ENCODE measurements at places on chromosomes 11 and 22.

DNA sequence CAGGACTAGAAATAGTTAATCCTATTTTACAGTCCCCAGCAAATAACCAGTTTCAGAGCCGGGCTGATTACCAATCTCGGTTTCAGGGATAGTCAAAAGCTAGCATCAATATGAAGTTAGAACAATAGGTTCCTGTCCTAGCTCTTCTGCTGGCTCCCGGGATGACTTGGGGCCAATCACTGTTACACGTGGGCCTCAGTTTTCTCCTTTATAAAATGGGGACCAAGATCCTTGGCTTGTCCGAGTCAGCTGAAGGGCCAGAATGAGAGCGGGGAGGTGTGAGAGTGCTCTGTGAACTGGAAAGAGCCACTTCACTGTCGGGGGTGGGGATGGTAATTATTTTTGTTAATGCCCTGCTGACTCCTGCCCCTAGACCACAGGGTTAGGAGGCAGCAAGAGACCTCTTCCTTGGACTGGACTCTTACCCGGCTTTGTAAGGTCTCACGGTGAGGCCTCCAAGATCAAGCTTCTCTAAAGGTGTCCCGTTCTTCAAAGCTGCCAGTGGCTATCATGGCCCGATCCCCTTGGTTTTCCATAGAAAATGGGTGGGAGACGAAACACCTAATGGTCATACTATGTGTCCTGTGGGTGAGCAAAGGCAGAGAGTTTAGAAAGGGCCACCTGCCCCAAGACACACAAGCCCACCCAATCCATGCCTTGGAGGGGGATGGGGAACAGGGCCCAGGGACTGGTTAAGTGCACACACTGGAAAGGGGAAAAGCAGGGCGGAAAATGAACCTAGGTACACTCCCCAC, 1.4 kb downstream of the UCP2 start:
- no peak for DNase-seq

GRCh38 chr22:29054251-29054767, 7.3 kb downstream of the C22orf31 start:
- DNase-seq: no peak

GRCh38 chr22:40400159-40400558, 29.8 kb downstream of the SGSM3 start:
- DNase-seq: no peak

DNA sequence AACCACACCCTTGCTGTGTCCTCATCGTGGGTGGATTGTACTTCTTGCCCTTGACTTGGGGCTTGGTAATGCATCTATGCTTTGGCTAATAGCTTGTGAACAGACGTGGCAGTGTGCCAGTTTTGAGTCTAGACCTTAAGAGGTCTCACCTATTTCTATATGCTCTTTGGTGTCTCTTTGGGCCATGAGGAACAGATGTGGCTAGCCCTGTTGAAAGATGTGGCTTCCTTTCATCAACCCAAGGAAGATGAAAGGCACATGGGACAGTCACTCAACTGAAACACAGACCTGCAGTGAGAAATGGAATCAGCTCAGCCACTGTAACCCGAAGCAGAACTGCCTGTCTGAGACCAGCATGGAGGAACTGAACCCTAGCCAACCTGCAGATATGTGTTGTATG, 7.9 kb upstream of the NELL1 start:
- DNase-seq: no peak

GRCh38 chr11:87081358-87081757, 43.6 kb downstream of the TMEM135 start:
- DNase-seq: no peak

- no peak for DNase-seq
These were observed 125.9 kb upstream of the SYT13 start for GRCh38 chr11:45412051-45412471.

GRCh38 chr11:67278939-67279588, 10.0 kb upstream of the ANKRD13D start:
- DNase-seq: no peak

DNA sequence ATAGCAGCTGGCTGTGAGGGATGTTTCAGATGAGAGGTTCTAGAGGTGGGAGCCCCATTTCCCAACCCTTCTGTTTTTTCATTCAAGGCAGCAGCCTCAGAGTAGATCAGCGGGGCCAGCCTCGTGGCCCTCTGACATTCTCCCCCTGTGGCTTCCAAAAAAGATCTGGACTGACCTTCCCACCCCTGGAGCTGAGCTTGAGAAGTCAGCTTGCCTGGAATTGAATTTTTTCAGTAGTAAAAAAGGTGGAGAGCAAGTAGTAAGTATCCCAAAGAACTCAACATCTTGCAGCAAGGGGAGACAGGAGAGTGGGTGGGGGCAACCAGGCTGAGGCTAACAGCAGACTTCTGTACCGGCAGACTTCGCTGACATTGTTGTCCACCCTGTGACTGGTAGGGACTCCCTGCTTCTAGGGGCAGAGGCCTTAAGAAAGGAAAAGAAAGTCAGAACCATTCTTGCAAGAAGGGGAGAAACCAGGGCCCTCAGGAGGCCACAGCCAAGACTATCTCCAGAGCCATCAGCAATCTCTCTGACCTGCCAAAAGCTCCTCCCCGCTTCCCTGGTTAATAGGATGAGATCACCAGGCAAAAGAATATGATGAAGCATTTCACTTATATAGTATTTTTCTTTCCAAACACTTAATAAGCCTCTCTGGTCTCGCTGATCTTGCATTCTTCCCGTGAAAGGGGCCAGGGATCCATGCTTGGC, 2.0 kb upstream of the GRIK4 start:
- no peak for DNase-seq

- DNase-seq: no peak
These were observed 1.7 kb downstream of the CHST1 start for GRCh38 chr11:45663486-45664375.

DNA sequence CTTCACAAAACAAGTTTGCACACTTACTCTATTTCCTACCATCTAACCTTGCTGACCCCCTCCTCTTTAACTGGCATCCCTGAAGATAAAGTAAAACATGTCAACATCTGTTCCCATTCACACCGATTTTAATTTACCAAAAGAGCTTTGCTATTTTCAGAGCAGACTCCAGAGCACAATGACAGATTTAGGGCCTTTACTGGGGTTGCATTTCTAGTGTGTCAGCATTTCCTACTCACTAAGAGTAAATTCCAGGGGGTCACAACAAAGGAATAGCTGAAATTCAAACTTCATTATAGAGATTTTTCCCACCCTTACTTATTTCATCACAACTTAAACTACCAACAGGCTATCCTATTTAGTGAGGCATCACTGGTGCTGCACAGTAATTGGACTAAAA, 60.8 kb downstream of the SOX6 start:
- DNase-seq: no peak

- no peak for DNase-seq
These were observed 15.3 kb downstream of the TTC12 start for GRCh38 chr11:113329725-113330124.

DNA sequence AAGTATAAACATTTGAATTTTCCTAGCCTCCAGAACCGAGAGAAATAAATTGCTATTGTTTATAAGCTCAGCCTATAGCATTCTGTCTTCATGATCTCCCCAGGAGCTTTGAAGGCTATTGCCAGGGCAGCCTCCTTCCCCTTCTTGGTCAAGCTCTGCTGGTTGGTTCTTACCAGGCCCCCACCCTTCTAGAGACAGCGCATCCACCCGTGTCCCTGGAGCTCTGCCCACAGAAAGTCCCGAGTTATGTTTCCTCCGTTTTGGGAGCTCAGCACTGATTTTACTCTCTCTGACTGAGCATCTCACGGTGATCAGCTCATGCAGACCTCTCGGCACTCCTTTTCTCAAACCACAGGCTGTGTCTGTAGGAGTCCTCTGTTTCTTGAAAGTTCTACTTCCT, 123.8 kb upstream of the SORL1-AS1 start:
- no peak for DNase-seq

DNA sequence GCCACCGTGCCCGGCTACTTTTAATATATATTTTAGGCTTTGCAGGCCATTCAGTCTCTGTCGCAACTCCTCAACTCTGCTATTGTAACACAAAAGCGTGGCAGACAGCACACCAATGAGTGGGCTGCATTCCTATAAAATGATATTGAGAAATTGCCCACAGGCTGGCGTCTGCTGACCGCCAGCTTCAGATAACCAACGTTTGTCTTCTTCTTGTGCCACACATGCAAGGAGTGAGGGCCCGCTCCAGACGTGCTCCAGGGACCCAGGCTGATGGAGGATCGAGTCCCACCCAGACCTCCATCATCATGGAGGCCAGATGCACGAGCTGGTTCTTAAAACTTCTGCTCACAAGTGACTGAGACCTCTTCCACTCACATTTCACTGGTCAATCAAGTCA, 35.4 kb upstream of the LINC01488 start:
- no peak for DNase-seq

DNA sequence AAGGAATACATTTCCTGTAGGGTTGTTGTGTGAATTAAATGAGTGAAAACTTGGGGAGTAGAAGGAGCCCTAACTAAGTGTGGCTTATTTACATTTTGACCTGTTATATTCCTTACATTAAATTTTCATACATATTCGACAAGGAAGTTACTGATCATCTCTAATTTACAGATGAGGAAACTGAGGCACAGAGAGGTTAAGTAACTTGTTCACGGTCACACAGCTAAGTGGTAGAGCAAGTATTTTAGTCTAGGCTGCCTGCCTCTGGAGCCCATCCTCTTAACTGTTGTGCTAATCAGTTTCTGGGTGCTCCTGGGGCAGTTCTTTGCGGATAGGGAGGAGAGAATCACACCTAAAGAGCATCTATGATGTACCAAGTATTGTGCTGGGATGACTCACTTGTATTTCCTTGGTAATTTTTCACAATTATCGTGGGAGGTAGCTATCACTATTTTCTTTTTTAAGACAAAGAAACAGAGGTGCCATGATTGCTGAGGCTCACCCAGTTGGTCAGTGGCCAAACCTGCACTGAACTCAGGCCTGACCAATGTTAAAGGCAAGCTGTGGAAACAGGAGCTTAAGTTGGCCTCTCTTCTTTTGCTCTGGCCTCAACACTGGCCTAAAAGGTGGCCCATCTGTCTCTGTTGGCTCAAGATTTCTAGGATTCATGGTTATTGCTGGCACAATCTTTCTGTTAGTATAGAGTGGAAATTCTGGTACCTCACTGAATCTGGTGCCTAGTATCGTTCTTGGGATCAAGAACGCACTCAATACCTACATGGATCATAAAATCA, 2.9 kb upstream of the ELF5 start:
- DNase-seq: no peak

DNA sequence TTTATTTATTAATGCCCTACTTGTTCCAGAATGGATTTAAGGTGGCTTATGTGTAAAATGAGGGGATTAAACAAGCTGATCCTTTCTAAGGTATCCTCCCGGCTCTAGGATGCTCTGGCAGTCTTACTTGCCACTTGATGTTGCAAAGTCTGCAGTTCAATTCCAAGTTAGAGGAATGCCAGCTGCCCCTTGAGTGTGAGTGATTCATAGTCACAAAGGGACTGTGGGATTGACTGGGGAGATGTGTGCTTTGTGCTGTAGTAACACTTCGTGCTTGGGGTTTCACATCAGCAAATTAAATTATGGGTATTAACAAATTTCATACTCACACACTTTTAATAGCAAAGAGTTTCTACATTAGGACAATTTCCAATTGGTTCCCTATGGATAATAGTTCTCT, 550.8 kb upstream of the CADM1 start:
- DNase-seq: no peak

DNA sequence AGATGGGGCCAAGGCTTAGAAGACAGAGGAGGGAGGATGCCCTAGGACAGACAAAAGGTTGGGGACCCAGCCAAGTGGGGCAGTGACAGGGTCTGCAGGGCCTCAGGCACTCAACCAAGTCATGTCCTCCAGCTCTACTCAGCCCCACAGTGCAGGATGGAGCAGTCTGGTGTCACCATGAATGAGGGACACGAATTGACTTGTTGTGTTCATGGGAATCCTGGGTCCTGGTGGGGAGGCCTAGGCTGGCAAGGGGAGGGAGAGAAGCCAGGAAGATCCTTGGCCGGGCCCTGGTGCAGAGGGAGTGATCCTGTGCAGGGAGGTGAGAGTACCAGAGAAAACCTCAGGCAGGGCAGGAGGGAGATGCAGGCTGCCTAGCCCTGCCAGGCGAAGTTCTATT, 12.0 kb downstream of the P2RY6 start:
- no peak for DNase-seq

DNA sequence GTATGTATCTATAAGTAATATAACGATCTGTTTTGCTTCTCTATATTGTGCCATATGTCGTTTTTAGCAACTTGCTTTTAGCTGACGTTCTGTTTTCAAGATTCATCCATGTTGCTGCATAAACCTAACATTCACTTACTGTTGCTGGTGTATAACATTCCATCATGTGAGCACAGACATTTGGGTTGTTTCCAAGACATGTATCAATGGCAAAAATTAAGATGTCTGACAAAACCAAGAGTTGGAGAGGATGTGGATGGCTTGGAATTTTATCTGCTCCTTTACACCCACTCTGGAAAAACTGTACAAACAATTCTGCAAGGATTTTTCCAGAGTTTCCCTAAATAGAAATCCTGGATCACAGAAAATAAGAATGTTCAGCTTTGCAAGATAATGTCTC, 40.9 kb downstream of the DGCR2 start:
- no peak for DNase-seq

DNA sequence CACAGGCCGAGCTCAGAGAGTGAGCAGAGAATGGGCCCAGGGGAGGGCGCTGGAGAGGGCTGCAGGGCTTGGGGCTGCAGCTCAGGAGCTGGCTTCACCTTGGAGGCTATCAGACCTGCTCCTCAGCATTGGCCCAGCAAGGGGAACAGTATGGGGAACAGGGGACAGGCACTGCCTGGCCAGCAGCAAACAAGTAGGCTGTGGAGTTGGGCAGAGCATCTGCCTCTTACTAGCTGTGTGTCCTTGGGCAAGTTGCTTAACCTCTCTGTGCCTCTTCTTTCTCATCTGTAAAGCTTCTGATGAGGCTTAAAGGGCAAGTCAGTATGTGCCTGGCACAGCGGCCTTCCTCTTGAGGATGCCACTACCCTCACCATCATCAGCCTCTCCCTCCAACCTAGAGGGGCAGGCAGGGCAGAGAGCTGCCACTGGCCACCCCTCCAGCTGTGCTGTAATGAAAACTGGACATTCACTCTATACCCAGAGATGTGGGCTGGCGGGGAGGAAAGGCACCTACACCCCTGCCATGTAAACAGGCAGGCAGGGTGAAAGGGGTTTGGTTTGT, 7.5 kb upstream of the CDKN1C start:
- no peak for DNase-seq

DNA sequence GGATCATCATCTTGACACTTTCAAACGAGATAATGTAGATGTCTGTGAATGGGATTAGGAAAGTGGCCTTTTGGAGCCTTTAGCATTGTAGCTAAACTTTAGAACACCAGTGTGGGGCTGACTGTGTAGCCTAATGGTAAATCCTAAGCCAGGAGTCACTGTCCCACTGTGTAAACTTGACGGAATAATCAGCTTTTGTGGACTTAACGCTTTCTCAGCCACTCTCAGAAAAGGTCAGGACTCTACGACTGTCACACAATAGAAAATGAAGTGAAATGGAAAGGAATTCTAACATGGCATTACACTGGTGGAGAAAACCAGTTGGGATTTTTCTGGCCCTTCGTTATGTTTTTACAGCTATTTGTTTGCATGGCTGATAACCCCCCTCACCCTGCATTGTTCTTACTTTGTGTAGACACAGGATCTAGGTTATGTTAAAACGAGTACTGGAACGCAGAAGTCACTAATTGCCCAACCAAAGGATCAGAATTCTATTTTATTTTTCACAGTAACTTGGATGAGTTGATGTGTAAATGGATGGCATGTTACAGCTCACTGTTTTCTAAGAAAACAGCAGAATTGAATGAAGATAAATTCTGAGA, 22.0 kb upstream of the GRAMD1B start:
- no peak for DNase-seq

- DNase-seq: no peak
These were observed 72.7 kb downstream of the WNT7B start for GRCh38 chr22:45904236-45904635.

GRCh38 chr22:34099278-34099677, 179.0 kb upstream of the LARGE1 start:
- DNase-seq: no peak

Data from stimulated activated CD8-positive, alpha-beta memory T cell treated with anti-CD3 and anti-CD28 coated beads, Interleukin-4, amount 100 ng/mL, for 4 hours (primary cell).